NCI-H2081 treated with DMSO at 0.1 percent for 48 hours (cell line): ENCODE measurements at places on chromosomes 3 and 15.

- no peak for DNase-seq
Measured at GRCh38 chr3:113212150-113212843, 940 bp downstream of the BOC start.

- peak; percentile 30 for DNase-seq
Measured at GRCh38 chr3:30012941-30013543, 593.4 kb upstream of the TGFBR2 start.

- DNase-seq, result no peak
Measured at GRCh38 chr15:65381445-65382145, 3.8 kb upstream of the IGDCC3 start.

GRCh38 chr3:15796331-15796730 lies 1.4 kb downstream of the ANKRD28 start:
- no peak for DNase-seq

- DNase-seq, result no peak
Measured at GRCh38 chr15:82571722-82572222, 31.5 kb upstream of the RPS17 start.

- no peak for DNase-seq
Measured at GRCh38 chr15:63896336-63897115, 62.8 kb upstream of the HERC1 start.

DNA sequence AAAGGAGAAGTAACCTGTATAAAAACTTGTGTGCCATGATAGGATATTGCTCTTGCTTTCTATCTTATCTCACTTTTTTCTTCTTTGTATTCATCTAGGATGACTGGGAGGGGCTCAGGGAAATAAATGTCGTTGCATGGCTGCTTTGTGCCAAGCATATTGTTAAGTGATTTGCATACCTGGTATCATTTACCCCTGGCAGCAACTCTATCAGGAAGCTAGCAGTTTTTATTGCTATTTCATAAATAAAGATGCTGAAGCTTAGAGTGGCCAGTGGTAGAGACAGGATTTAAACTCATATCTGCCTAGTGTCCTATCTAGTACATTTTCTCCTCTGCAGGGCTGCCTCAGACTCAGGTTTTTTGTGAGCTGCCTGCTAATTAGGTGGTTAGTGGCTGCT lies 253.3 kb downstream of the PTPRG start:
- no peak for DNase-seq

GRCh38 chr3:78496501-78496900 lies 1271.3 kb downstream of the ROBO1 start:
- DNase-seq, result no peak
